Activated CD4-positive, alpha-beta memory T cell treated with anti-CD3 and anti-CD28 coated beads for 36 hours (primary cell): ENCODE measurements at places on chromosomes 16 and 17. TPM values are rescaled to one million over a fixed set of nuclear protein-coding genes. Genes with fewer than 3 reads are reported as not detected.

ESRP2 gene
- 0.27 TPM for total RNA-seq

TMED6 gene
- total RNA-seq = 0.58 TPM

SOST gene
- not detected for total RNA-seq

- peak; percentile 72 for DNase-seq
Observed at GRCh38 chr17:32461853-32462617, 17.7 kb downstream of the PSMD11 start.

GRCh38 chr17:7132511-7133094 is 18.0 kb upstream of the ASGR2 start:
- DNase-seq = peak; percentile 78

OR3A2 gene
- 2.7 TPM for total RNA-seq

DNA sequence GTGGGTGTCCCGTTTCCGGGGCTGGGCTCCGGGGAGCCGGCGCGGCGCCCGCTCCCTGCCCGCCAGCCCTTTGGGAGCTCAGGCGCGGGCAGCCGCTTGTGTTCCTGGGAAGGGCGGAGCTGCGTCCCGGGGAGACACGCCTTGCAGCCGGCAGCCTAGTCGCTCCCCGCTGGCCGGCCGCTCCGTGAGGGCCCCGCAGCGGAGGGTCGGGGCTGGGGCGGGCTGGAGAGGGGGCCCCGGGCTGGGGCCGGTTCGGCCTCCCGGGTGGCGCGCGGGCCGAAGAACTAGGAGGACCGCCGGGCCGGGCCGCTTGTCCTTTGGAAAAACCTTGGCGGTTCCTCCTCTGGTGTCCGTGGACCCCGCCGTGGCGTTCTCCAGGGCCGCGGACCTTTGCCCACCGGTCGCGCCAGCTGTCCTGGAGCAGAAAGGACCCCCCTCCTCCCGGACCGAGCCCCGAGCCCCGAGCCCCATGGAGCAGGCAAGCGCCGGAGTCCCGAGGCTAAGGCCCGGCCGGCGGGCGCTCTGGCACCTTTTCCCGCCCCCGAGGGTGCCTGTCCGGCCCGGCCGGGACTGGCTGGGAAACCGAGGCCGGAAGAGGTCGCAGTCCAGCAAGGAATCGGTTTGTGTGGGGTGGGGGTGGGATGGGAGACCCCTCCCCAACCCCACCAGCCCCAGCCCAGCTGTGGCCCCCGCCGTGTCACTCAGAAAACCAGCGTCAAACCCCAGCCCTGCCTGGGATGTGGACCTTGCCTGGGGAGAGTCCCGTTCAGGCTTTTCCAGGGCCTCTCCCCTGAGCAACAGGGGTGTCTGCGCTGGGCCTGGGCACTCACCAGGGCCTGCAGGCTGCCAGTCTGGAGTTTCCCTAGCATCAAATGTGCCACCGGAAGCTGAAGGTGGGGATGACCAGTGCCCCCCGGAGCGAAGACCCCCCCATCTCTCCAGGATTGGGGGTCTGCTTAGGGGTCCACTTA is 6.8 kb upstream of the TBC1D3B start:
- DNase-seq = peak; percentile 30

DNA sequence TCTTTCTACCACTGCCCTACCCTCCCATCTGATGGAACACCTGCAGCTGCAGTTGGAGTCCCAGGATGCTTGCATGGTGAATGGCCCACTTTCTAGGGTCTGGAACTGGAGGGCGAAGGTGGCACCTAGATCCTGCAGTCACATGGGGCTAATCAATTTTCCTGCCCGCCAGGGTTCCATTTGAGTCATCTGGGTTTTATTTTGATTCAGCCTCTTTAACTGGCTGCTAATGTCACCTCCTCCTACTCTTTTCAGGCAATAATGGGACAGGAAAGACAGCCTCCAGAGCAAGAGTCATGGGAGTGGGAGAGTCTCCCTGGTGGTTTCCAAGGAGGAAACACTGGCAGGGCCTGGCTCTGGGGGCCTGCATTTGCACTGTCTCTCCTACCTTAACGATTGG is 3.8 kb upstream of the TBKBP1 start:
- peak; percentile 54 for DNase-seq

EPX gene
- total RNA-seq = not detected

DNA sequence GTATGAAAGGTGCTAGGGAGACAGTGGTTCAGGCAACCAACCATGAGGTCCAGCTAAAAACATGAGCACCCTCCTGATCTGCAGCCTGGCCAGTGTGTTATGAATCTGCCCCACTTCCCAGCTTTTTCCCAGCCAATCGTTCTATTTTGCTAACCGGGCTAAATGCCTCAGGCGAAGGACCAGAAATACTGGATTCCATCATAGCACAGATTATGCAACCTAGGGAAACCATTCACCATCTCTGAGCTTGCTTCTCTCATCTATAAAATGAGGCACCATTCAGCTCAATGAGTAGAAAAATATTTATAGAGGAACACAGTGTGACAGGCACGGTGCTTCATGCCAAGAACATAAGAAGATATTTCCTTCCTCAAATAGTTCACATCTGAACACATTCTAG is 45.2 kb upstream of the NUDT7 start:
- DNase-seq = no peak

- DNase-seq = no peak
Observed at GRCh38 chr17:60398227-60398959, 6.5 kb upstream of the USP32 start.

DNA sequence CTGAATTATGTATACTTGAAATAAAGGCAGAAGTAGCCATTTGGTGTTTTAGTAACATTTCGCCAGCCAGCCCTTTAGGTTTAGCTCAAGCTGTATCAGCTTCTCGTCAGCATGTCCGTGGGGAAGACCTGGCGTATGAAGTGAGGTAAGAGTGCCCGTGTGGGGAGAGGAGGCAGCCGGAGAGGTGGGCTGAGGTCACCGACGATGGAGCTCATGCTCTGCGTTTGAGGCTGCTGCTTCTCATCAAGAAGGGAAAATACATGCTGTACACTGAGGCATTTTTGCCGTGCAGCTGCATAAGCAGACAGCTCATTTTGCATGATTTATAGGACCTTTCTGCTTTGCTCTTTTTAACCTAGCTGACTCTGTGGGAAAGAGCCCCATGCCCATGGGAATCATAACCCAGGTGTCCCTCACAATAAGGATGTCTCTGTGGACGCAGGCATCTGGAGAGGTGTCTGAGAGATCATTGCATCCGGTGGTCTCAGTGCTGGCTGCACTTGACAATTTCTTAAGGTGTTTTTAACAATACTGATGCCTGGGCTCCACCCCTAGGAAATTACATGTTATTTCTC is 179.1 kb downstream of the ABCC12 start:
- no peak for DNase-seq

SEC14L1 gene
- 68.5 TPM for total RNA-seq

CDH8 gene
- not detected for total RNA-seq

SUZ12 gene
- total RNA-seq = 59.5 TPM

PRM3 gene
- total RNA-seq = not detected

DNA sequence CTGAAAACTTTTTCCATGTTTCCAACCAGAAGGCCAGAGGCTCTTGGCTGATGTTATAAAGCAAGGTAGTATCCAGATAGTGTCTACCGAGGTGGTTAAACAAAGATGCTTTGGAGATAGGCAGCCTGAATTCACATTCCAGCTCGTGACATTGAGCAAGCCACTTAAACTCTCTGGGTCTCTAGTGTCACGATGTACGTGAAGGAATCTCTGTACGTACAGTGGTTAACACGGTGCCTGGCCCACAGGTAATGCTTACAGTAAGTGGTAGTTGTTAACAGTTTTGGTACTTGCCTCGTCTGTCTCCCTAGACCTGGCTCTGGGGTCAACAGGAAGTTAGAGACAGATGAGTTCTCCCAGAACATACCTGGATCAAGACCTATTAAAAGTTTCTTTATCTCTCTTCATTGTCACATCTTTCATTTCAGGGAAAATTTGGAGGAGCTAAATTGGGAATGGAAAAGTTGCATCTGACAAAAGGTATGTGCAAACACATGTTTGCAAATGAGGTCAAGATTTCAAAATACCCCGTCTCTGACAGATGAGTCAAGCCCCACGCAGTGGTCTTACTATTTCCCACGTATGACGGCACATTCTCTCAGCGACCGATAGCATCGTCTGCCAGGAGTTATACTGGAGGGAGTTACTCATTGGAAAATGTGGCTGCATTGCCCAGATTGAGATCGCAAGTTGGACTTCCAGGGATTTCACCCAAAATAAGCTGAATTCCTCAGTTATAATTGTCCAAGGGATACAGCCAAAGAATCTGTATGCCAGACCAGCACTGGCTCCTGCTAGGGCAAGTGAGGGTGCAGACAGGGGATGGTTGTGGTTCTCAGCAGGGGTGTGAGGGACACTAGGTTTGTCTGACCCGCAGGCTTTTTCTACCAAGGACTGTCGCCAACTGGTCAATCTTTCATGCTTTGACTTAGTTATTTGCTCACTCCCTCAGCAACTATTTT is 18.9 kb upstream of the MYH10 start:
- DNase-seq = no peak

DNA sequence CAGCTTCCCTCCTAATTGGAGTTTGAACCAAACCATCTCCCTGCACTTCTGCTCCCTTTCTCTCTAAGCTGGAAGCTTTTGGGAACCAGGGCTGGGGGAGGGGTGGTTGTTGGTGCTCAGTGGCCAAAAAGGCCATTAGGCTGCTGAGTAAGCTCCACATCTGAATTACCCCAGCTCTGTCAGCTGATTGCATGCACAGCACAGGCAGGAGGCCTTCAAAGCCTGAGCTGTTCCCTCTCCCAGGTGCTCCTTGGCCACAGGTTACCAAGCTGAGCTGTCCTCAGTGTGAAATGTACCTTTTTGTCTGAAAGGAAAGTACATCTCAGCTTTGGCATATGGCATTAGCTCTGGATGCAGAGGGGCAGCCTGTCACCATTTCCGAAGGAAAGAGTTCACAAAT is 6.2 kb upstream of the TBKBP1 start:
- DNase-seq = no peak
